ENCODE measurements at places on chromosomes 2 and 18.

DNA sequence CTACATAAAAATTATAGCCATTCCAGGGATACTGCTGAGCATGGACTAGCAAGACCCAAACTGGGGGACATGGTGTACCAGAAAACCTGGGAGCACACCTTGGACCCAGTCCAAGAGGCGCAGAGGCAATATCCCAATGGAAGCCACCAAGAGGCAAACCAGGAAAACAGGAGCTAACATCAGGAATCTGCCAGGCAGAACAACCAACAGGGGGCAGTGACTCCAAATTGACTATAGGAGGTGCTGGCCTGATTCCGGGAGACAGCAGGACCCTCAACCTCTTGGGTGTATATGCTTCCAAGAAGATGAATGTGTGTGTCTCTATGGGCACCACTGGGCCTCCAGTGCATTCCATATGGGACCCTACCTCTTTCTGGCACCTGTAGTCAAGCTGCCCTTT is 172.7 kb upstream of the ARL4C start:
- no peak for DNase-seq

GRCh38 chr2:171158036-171158789 is 2.5 kb downstream of the TLK1 start:
- no peak for DNase-seq

- DNase-seq: no peak
Observed at GRCh38 chr18:70559446-70559845, 270.6 kb downstream of the SOCS6 start.

- DNase-seq: no peak
Observed at GRCh38 chr2:55995211-55995610, 71.6 kb upstream of the EFEMP1 start.

DNA sequence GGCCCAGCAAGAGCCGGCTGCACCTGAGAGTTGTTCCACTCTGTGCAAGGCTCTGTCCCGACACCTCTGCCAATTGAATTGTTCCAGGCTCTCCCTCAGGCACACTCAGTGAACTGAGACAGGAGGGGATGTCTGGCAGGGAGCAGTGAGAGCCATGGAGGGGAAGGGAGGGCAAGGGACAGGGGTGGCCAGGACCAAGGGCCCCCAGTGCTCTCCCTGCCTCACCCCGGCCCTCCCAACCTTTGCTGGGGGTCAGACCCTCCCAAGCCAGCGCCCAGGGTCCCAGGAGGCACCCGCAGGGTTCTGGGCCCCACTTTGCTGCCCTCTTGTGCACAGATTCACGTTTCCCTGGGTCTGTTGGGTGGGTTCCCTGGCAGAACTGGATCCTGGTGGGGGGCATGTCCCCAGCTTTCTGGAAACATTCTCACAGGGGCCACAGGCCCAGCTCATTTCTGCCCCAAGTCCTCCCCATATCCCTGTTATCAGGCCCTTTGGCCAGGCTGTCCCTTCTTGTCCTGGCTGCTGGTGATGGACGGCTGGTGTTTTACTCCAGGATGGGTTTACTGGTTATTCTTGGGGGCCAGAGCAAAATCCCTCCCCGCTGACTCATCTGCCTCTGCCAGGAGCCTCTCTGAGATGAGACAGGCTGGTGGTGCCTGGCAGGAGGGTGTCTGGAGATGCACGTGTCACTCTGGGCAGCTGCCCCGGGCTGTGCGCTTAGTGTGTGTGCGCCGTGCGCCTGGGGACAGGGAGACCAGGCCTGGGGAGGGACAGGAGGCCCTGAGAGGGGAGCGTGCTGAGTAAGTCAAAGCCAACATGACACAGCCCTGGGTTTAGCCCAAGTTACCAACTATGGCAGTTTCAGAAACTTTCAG is 136.5 kb upstream of the CTDP1 start:
- DNase-seq: no peak

DNA sequence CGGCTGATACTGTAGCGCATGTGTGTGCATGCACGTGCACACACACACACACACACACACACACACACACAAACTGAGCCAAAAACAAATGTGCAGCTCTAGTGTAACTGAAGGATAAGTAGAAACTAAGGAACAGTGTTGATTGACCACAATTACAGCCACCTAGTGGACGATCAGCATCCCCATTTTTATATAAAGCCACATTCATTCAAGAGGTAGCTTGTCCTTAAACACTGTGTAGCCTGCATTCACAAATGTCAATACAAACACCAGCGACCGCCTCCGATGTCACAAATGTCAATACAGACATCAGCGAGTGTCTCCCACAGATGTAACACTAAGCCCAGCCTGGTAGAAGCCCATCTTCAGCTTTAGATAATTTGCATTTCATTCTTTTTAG is 167.4 kb downstream of the PTGR3 start:
- DNase-seq: no peak

- no peak for DNase-seq
Observed at GRCh38 chr2:170221317-170222288, 43.7 kb downstream of the MYO3B start.

DNA sequence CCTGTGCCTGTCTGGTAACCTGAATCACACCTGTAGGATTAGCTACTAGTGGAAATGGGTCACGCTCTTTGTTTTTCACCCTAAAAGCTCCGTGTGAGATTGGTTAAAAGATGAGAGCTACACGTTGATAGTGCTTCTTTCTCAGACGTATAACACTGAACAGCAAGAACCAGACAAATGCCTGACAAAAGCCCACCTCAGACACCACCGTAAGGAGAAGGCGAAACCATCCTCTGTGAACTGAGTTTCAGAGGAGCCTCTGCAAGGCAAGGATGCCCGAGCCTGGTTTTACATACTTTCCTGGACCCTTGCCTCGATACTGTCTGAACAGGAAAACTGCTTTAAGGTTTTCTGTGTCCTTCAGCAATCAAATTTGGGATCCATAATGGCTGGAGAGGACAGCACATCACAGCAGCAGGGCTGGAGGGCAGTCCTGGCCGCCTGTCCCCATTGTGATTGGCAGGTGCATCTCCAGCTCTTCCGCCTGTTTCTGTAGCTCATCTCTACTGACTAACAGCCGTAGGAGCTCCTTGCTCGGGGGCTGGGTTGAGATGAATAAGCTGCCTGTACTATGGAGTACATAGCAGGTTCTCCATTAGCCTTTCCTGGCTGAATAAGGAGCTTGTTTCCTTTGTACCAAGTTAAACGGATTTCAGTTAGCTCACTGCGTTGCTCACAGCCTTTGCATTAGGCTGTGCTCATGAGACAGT is 155.5 kb downstream of the MYT1L start:
- no peak for DNase-seq

DNA sequence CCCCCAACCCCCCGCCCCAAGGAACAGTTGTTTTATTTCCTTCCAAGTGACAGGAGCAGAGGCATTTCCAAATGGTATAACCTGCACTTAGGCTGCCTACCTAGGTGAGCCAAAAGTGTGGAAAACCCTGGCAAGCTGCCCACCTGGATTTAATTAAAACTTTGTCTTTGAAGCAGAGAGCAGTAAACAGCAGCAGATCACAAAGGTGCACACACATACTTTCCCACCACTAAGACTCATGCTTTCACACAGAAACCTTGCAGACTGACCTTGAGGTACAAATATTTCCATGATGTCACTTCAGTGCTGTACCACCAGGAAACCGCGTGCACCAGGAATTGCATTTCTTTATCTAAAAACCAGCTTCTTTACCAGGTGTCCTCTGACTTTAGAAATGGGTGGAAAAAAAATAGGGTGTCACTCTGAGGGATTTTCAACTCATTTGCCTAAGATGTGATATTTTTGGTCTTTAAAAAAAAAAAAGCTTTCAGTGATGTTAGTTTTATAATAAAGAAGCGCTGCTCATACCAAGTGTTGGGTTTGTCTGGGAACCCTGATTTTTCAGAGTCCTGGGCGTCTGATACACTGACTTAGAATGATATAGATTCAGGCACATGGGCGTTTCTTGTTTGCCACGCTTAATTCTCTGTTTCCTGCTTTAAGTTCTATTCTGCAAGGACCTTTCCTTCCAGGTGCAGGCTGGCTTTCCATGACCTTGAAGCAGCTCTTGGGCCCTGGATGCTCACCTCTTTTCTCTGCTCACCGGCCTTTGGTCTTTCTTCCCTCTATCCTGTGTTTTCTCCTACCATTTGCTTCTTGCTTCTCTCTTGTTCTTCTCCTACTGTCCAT is 70.7 kb upstream of the BCL2L11 start:
- no peak for DNase-seq

DNA sequence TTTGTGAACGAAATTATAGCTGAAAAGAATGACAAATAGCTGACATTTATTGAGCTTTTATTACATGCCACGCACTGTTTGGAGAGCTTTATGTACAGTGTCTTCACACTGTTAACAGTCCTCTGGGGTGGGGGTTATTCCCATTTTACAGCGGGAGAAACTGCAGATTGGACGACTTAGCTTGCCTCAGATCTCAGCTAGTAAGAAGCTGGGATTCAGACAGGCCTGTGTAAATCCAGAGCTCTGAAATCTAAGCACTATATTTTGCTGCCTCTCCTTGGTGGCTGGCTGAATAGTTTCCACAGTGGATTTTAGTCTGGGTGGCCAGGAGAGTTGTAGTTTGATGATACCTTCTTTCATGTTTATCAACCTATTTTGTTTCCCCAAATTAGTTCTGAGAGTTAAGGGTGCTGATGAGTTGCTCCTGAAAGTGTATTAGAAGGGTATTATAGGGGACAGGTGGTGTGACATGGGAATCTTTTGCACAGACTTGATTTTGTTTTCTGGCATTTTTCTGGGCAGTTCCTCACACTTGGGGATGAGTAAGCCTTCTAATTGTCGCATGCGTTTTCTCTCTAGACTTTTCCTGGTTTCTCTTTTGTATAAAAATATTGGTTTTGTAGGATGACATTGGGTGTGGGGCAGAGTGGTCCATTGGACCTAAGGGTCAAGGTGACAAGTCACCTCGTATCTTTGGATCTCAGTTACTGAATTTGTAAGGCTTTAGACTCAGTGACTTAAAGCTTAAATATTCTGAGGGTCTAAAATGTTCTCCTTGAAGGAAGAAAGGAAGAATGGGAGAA is 1.5 kb downstream of the ACSL3 start:
- no peak for DNase-seq

DNA sequence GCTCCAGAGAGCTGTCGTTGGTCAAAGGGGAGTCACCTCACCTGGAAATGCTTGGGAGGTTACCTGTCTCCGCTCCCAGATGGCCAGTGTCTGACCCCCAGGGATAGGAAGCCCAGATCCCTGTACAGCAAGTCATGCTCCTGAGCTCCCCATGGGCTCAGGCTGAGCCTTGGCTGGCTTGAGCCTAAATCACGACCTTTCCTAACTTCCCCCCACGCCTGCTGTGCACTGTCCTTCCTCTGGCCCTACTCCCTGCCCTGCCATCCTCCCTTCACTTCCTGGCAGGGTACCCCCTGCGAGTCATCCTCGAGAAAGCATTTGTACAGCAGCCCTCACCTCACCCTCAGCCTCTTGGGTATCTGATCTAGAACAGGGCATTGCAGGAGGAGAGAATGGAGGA is 9.2 kb upstream of the HDAC4 start:
- DNase-seq: no peak

DNA sequence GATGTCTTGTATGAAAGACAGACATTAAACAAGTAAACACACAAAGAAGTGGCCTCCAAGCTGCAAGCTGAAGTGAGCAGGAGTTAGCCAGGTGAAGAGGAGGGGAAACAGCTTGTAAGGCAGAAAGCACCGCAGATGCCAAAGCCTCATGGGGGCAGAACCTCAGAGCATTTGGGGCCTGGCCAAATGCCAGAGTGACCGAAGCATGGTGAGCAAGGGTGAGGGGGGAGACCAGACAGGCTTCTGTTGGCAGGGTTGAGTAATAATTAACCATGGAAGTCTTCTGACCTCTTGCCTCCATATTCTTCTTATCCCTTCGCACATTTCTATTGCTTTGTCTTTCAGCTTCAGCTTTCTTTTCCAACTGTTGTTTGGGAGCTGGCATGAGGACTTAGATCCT is 5.6 kb downstream of the QPCT start:
- no peak for DNase-seq

GRCh38 chr2:98463081-98463481 is 18.4 kb downstream of the INPP4A start:
- no peak for DNase-seq

DNA sequence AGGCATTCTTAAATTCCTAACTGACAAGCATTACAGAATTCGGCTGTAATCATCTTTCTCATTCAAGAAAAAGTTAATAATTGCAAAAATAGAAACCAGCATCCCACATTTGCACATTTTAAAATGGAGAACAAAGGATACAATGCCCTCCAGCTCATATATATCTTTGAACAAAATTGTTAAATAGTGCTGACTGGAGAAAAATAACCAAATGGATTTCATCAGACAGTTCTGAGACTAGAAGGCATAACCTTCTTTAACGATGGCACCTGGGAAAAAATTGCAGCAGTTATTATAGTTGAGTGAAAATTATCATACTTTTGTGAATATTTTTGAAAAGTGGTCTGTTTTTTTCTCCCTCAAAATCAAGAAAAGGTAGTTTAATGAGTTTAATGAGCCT is 138.9 kb upstream of the CDH19 start:
- no peak for DNase-seq

GRCh38 chr18:44798433-44799048 is 117.9 kb downstream of the SETBP1 start:
- no peak for DNase-seq

DNA sequence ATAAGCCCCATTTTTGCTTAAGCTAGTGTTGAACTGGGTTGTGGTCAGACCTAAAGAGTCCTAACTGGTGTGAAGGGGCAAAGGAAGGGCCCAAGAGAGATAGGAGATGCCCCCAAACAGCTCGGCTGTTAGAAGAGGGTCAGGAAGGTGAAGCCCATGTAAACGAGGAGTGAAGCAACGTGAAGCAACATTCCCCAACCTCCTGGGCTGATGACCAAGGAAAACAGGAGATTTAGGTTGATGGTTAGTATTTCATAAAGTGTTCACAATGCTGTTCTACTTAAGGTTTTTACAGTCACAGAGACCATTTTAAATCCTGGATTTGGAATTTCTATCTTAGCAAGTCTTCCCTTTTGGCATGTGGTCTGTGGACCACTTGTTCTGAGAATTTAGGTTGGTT is 144.0 kb upstream of the SERPINE2 start:
- no peak for DNase-seq

DNA sequence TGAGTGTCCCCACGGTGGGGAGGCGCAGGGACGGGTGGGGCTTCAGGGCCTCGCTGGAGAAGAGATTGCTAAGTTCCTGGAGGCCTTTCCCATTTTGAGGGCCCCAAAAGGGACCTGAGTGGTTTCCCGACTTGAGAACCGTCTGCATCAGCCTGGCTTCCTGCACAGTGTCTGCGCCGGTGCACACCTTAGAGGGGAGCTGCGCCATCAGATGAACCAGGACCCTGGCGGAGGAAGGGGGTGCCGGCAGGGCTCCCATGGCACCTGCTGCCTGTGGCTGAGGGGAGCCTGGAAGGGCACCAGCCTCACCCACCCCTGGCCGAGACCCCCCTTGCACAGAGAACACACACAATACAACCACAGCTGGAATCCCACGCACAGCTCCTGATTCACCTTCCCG is 465.1 kb upstream of the MYT1L start:
- DNase-seq: no peak

GRCh38 chr2:28457237-28457636 is 38.6 kb upstream of the PLB1 start:
- no peak for DNase-seq
